ENCODE measurements at places on chromosomes 5 and 9. TPM values are rescaled to one million over a fixed set of nuclear protein-coding genes. Genes with fewer than 3 reads are reported as not detected.

Gene C8G
- 1.9 TPM for total RNA-seq

Gene SIL1
- 26.8 TPM for total RNA-seq

Gene PCDHGB6
- total RNA-seq = 0.11 TPM

Gene IFNK
- not detected for total RNA-seq

Gene PCDHB2
- 4.1 TPM for total RNA-seq

Gene GLRA1
- total RNA-seq = not detected

Gene LECT2
- total RNA-seq = not detected

Gene ANKRD18B
- total RNA-seq = 6.0 TPM

Gene SIGMAR1
- 198 TPM for total RNA-seq

Gene SLC25A2
- not detected for total RNA-seq

Gene RABL6
- total RNA-seq = 87.2 TPM

Gene SPZ1
- not detected for total RNA-seq

Gene FER
- 4.9 TPM for total RNA-seq

Gene DOLPP1
- total RNA-seq = 21.3 TPM

Gene MARCOL
- total RNA-seq = not detected

Gene NR2F1-AS1
- total RNA-seq = 3.8 TPM

Gene ABLIM3
- 8.1 TPM for total RNA-seq

Gene SLC31A2
- 7.8 TPM for total RNA-seq

Gene MAP1B
- total RNA-seq = 41.7 TPM

Gene SHOC1
- total RNA-seq = not detected

Gene GPR21
- total RNA-seq = not detected

Gene CDKN2AIPNL
- 39.4 TPM for total RNA-seq

Gene MVB12B
- total RNA-seq = 6.4 TPM

Gene NR5A1
- not detected for total RNA-seq

Gene PCDHB14
- total RNA-seq = 0.06 TPM

Gene CARTPT
- not detected for total RNA-seq

Gene SPAG8
- 0.27 TPM for total RNA-seq

Gene TLR4
- total RNA-seq = 0.34 TPM

Gene POU5F2
- not detected for total RNA-seq

Gene DND1
- total RNA-seq = 0.82 TPM

Gene FAM13B
- total RNA-seq = 15.8 TPM

Gene ANKDD1B
- total RNA-seq = 0.08 TPM

Gene ARL14EPL
- 0.07 TPM for total RNA-seq

Gene CEP72
- total RNA-seq = 10.7 TPM

Gene SLC36A2
- not detected for total RNA-seq

Gene IFNA13
- not detected for total RNA-seq

Gene NOXA1
- 1.0 TPM for total RNA-seq

Gene CCDC187
- not detected for total RNA-seq

Gene CDKN2A
- not detected for total RNA-seq

Gene MAMDC2
- 0.25 TPM for total RNA-seq

Gene PRR7
- 35.4 TPM for total RNA-seq

Gene N4BP3
- total RNA-seq = 1.2 TPM

Gene PCDHB1
- total RNA-seq = not detected

Gene ORM2
- total RNA-seq = not detected

Gene ZNF169
- 1.9 TPM for total RNA-seq

Gene GABRA6
- total RNA-seq = not detected

All from A549 treated with CpdA at 1 μM for 4 hours (cell line).